Esophagus squamous epithelium (tissue), 5 donors: ENCODE measurements at places on chromosomes 11 and 22. TPM values are rescaled to one million over a fixed set of nuclear protein-coding genes. Genes with fewer than 3 reads are reported as not detected.

GRIK4 gene
- total RNA-seq: 0.15 TPM

DNA sequence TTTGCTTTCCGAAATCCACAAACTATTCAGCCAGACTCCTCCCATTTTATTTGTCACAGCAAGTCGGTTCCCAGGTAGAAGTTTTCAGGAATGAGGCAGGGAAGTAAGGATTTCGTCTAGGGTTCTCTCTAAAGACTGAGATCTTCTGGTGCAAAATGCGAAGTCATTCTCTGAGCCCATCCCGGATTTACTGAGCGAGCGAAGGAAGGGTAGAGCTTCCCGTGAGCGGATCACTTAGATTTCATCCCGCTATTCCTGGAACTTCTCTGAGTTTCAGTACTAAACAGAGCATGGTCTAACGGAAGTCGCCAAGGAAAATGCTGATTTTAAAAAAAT is 3.1 kb upstream of the CALCA start:
- no peak for DNase-seq

GRCh38 chr11:126484266-126484665 is 128.8 kb downstream of the ST3GAL4 start:
- DNase-seq: no peak

DNA sequence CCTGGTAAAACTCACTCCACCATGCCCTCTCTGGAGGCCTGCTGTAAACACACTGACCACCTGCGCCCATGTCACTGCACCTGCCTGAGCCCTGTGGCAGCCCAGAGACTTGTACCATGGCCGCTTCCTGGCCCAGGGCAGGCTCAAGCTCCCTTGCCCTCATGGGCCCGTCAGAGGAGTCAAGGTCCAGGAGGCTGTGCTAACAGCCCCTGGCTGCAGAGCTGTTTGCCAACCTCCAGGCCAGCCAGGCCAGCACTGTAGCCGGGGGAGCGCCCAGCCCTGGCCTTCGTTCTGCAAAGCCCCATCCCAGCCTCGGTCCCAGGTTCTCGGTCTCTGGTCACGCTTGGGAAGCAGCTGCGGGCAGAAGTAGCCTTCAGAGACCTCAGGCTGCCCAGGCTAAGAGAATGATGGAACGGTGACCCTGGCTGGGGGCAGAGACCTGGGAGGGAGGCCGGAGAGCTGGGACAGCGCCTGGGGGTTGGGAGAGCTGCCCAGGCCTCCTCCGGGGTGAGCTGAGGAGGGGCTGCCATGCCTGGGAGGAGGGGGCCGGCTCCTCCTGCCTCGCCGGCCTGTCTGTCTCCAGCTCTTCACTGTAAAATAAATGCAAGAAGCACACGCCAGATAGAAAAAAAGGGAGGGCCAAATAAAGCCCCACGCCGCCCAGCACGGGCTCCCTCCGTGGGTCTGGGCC is 11.9 kb upstream of the TCF20 start:
- no peak for DNase-seq

DTX4 gene
- 5.5 TPM for total RNA-seq

ALG8 gene
- total RNA-seq: 30.2 TPM

DNA sequence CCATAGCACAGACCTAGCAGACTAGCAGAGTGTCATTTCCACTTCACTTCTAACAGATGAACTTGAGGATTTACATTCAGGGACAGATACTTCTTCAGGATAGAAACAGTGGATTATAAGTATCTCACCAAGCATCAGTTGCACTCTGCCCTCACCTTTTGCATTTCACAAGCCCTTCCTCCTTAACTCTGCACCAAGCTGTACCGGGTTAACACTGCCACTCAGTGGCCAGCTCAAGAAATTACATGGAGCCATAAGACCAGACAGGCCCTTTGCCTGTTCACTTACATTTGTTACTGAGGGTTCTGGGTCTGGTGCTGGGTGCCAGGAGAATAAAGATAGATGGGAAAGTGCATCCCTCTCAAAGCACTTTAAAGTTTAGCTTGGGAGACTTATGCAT is 309.8 kb downstream of the SHANK2 start:
- DNase-seq: no peak

SAA4 gene
- 1.3 TPM for total RNA-seq

ZBTB16 gene
- total RNA-seq: 10.4 TPM

TRIM77 gene
- not detected for total RNA-seq

DNA sequence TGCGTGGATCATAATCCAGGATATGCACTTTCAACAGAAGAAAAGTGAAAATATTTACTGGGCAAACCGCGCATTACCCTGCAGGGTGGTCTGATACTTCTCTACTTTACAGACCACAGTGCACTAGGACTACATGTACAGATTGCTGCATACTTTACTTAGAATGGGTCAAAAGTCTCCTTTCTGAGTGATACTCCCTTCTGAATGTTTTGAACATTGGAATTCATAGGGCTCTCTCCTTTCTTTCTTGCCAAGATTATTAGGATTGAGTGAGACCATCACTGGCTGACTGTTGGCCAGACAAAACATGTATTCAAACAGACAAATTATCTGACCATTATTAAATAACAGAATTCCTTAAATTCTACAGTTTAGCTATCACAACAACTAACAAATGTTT is 6.6 kb upstream of the FIBIN start:
- no peak for DNase-seq

DNA sequence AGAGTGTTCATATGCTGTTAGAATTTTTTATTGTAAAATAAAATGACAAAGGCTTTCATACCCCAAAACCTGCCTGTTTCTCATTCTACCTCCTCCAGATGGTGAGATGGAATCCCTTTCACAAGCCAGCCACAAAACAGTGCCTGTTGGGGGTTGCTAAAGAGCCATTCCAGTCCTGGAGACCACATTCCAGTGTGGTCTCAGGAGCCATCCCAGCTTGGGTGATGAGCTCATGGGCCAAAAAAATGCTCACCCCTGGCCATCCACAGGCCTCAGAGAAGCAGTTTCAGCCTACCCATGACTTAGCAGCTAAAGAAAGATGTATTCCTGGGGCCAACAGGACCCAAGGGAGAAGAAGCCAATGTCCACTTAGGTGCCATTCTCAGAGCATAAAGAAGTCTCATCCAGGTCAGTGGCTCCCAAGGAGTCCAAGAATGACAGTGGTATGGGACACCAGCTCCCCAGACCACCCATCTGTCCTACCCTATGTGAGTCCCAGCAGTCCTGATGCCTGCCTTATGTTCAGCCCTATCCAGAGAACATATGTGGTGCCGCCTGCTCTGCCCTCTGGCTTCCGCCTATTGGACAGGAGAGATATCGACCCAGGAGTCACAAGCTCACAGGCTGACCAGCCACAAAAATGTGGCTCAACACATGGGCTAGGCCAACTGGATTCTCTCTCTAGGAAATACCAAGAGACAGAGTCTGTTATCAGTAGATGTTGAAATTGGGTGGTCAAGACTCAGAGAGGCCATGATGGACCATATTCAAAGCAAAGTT is 26.4 kb downstream of the C11orf91 start:
- DNase-seq: no peak
